ENCODE measurements at places on chromosomes 5 and 9. TPM values are rescaled to one million over a fixed set of nuclear protein-coding genes. Genes with fewer than 3 reads are reported as not detected.

- H3K36me3 ChIP-seq: no peaks in the 10 kb centered on the region
- no peak overlapping the region for H3K4me3 ChIP-seq
- no peak for DNase-seq
- no peaks in the 10 kb centered on the region for H3K27me3 ChIP-seq
- H3K27ac ChIP-seq: no peak overlapping the region
- peaks cover 23% of the 10 kb centered on the region for H3K4me1 ChIP-seq
These were observed 161.8 kb downstream of the AUH start for GRCh38 chr9:91199739-91200497.

DNA sequence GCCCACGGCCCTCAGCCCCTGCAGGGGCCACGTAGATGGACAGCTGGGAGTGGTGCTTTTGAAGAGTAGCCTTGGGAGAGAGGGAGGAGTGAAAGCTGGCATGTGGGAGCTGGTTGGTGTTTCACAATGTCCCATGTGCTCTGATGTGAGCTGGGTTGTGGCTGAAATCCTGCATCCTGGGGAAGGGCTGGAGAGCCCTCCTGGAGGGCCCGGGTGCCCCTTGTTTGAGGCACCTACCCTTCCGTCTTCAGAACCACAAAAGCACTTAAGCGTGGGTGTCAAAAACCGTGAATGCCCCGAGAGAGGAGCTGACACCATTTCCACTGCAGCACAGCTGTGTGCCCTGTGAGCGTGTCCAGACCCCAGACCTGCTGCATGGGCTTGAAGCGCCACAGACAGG lies 199.1 kb upstream of the ZNF618 start:
- no peak for DNase-seq
- H3K27ac ChIP-seq: no peak overlapping the region
- no peaks in the 10 kb centered on the region for H3K27me3 ChIP-seq
- H3K4me1 ChIP-seq: peaks cover 33% of the 10 kb centered on the region
- no peaks in the 10 kb centered on the region for H3K36me3 ChIP-seq

DNA sequence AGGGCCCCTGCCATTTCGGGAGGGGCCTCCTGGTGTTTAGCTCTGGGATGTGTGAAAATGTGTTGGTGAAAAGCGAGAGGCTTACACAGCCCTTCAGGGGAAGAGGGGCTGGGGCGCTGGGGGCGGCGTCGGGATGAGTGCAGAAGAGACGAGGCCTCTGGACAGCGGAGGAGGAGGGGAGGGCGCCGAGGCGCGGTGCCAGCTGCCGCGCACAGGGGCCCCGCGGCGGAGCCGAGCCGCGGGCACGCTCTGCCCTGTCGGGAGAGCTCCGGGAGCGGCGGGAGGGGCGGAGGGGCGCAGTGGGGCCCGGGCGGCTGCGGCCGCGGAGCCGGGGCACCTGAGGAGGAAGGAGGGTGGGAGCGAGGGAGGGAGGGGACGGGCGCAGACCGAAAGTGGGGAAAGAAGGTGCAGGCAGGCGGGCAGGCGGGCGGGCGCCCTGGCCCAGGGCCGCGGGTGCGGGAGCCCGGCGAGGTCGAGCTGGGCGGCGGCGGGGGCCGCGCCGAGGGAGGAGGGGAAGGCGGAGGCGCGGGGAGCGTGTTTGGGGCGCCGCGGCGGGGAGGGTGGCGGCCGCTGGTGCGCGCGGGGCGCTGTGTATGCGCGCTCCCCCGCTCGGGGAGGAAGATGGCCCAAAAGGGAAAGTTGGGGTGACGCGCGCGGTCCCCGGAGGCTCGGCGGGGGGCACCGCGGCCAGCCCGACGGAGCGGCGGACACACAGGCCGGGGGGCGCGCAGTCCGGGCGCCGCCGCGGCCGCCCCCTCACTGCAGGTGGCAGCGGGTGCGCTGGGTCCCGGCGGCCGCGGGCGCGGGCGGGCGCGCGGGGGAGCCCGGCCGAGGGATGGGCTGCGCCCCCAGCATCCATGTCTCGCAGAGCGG lies at the start of gene PDE8B:
TSS of gene PDE8B (plus strand) at position 590 of the 873 bp plus-strand sequence. CDS start at position 836, 246 bp downstream.
- H3K4me1 ChIP-seq: no peaks in the 10 kb centered on the region
- H3K36me3 ChIP-seq: no peaks in the 10 kb centered on the region
- DNase-seq: peak; percentile 83
- no peak within 1 kb of the TSS for H3K27ac ChIP-seq
- peaks cover 89% of the 10 kb centered on the region for H3K27me3 ChIP-seq

DNA sequence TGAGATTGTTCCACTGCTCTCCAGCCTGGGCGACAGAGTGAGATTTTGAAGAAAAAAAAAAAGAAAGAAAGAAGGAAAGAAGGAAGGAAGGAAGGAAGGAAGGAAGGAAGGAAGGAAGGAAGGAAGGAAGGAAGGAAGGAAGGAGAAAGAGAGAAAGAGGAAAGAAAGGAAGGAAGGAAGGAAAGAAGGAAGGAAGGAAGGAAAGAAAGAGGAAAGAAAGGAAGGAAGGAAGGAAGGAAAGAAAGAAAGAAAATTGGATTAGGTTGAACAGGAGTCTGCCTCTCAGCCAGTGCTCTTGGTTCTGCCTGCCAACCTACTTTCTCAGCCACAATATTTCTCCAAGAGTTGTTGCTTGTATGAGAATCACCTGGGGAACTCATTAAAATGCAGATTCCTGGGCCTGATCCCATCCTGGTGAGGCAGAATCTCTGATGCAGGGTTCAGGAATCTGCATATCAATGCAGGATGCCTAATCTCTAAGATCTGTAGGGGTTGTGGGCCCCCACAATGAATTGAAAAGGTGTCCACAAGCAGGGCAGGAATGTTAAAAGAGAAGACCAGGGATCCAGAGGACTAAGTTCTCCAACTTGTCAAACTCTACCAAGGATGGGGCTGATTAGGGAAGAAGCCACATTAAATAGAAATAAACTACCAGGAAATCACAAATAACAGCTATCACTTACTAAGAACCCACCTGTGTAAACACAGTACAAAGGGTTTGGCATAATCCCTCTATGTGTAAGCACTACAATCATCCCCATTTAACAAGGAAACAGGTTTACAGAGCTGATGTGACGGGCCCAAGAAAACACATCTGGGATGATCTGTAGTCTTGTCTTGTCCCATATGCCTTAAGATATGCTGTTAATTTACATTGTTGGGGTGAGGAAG lies 23.4 kb upstream of the GALNT10 start:
- no peak for DNase-seq
- H3K4me3 ChIP-seq: no peak overlapping the region
- H3K36me3 ChIP-seq: no peaks in the 10 kb centered on the region
- H3K27me3 ChIP-seq: peaks cover 16% of the 10 kb centered on the region
- no peaks in the 10 kb centered on the region for H3K4me1 ChIP-seq

Gene FBLL1
- 0.36 TPM for total RNA-seq

DNA sequence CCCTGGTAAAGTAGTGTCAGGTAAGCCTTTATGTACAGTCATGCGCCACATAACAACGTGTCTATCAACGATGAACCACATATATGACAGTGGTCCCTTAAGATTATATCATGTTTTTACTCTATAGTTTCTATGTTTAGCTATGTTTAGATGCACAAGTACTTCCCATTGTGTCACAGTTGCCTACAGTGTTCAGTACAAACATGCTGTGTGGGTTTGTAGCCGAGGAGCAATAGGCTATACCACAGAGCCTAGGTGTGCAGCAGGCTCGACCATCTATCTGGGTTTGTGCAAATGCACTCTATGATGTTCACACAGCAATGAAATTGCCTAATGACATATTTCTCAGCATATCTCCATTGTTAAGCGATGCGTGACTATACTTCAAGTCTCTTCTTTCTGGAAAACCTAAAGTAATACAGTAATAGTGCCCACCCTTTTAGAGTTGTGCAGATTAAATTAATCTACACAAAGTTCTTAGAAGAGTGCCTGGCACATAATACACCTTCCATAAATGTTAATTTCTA lies 295.9 kb downstream of the ARHGAP26 start:
- no peaks in the 10 kb centered on the region for H3K27me3 ChIP-seq
- peaks cover 62% of the 10 kb centered on the region for H3K4me1 ChIP-seq

- no peak overlapping the region for H3K27ac ChIP-seq
- H3K4me3 ChIP-seq: no peak overlapping the region
- H3K27me3 ChIP-seq: no peaks in the 10 kb centered on the region
- DNase-seq: no peak
- H3K36me3 ChIP-seq: no peaks in the 10 kb centered on the region
- H3K4me1 ChIP-seq: peaks cover 16% of the 10 kb centered on the region
These were observed 52.5 kb downstream of the ZFAND5 start for GRCh38 chr9:72312386-72312987.

All from osteoblast (primary cell).